ENCODE measurements at places on chromosomes 11 and 22. TPM values are rescaled to one million over a fixed set of nuclear protein-coding genes. Genes with fewer than 3 reads are reported as not detected.

- no peak for DNase-seq
These were observed 8.2 kb downstream of the SESN3 start for GRCh38 chr11:95222817-95223216.

GRCh38 chr11:73597336-73597955 lies 466 bp downstream of the FAM168A start:
- peak; percentile 9 for DNase-seq

DNA sequence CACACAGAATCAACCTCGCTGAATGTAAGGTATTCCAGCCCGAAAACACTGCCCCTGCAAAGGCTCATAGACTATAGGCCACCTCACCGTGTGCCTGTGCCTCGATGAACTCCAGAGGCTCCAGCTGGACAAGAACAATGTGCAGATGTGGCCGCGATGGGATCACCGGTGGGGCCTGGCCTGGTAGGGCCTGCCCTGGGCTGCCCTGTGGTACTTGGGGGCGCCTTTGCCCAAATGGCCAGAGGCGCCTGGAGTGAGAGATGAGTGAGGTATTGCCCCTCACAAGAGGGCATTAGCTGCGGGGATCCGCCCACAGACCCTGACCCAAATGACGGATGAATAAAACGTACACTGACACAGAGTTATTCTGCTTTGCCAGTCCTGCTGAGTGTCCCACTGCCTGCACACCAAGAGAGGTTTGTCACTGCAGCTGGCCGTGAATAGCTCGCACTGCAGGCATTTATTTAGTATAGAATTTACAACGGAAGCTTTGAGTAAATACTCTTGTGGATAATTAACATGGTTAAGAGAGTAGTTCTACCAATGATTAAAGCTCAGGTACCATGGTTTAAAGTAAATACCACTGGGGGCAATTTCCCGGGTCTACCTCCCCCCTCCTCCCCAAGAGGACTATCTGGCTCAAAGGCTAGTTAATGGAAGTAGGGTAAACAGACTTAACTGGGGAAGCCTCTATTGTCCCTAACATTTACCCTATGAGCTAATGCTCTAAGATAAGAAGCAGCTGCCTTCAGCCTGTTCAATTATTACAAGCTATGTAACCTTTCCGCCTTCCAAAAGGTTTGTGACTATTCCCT lies 101.1 kb upstream of the IGLL5 start:
- DNase-seq, result no peak

- peak; percentile 38 for DNase-seq
These were observed 451 bp upstream of the HDHD5 start for GRCh38 chr22:17159504-17159951.

DNA sequence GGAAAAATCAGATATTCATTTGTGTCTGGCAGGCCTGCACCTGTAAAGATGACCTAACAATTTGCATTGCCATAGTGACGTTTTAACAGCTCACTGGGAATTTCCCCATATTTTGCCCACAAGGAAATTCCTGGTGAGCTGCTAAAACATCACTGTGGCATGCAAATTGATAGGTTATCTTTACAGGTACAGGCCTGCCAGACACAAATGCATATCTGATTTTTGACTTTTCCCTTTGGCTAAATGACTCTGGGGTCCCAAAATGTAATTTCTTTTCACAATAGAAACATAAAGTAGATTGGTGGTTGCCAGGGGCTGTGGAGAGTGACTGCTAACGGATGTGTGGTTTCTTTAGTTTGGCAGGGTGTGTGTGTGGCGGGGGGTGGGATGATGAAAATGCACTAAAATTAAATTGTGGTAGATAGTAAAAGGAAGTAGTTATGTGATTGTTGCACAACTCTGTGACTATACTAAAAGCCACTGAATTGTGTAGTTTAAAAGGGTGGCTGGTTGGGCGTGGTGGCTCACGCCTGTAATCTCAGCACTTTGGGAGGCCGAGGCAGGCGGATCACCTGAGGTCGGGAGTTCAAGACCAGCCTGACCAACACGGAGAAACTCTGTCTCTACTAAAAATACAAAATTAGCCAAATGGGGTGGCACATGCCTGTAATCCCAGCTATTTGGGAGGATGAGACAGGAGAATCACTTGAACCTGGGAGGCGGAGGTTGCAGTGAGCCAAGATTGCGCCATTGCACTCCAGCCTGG lies 18.5 kb upstream of the FEZ1 start:
- no peak for DNase-seq

DNA sequence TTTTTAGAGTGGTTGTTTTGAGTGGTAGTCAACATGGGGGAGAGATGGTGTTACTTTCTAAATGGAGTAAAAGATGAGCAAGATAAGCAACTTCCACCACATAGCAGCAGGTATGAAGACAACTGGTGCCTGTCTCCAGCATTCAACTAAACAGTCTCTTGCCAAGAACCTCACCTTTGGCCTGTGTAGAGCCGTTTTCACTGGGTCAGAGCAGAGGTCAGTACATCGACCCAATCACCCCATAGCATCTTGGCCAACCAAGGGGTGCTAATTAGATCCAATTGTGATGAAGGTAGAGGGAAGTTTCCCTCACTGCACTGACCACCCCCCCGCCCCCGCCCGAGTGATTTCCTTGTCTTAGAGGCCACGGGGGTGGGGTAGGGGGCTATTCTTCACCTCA lies 188.2 kb downstream of the BLID start:
- no peak for DNase-seq

GRCh38 chr11:70480711-70481110 lies 82.4 kb downstream of the CTTN start:
- no peak for DNase-seq

- DNase-seq, result peak; percentile 8
These were observed 2.6 kb downstream of the OR51G2 start for GRCh38 chr11:4916581-4916980.

GRCh38 chr11:35066783-35067423 lies 72.1 kb upstream of the CD44 start:
- DNase-seq, result no peak

DNA sequence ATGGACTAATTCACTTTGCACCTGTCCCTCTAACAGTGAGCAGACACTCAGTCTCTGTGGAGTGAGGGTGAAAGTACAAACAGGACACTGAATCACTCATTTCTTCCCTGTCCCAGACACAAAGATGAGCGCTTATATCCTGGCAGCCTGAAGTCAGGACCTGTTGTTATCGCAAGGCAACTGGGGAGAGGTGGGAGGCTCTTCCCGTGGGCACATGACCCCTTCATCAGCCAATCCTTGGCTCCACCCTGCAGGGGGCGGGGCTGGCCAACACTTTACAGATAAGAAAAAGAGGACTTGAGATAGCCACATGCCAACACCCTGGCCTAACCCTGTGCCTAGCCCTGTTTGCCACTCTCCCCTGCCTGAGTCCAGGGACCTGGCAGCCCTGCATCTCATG lies 29.5 kb upstream of the TESMIN start:
- DNase-seq, result no peak

GRCh38 chr22:18130699-18131429 lies 19.1 kb upstream of the USP18 start:
- DNase-seq, result no peak

- peak; percentile 59 for DNase-seq
These were observed 1.1 kb upstream of the CD248 start for GRCh38 chr11:66317723-66318599.

DNA sequence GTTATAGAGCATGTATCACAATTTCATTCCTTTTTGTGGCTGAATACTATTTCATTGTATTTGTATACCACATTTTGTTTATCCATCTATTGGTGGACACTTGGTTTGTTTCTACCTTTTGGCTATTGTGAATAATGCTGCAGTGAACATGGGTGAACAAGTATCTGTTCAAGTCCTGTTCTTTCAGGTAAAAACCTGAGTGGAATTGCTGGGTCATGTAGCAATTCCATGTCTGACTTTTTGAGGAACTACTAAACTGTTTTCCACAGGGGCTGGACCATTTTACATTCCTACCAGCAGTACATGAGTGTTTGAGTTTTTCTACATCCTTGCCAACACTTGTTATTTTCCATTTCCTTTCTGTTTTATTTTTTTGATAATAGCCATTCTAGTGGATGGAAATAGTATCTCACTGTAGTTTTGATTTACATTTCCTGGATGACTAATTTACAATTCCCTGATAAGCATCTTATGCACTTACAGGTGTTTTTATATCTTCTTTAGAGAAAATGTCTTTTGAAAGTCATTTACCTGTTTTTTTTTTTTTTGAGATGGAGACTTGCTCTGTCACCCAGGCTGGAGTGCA lies 12.2 kb downstream of the CABIN1 start:
- DNase-seq, result no peak

DNA sequence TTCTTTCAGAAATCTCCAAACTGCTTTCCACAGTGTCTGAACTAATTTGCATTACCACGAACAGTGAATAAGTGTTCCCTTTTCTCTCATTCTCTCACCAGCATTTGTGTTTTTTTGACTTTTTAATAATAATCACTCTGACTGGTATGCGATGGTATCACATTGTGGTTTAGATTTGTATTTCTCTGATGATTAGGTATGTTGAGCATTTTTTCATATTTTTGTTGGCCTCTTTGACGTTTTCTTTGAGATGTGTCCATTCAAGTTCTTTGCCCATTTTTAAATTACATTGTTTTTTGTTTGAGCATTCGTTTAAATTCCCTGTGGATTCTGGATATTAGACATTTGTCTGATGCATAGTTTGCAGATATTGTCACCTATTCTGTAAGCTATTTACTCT lies 1639.6 kb upstream of the TENM4 start:
- no peak for DNase-seq

- DNase-seq, result no peak
These were observed 22.2 kb downstream of the LARGE1 start for GRCh38 chr22:33898121-33898520.

DNA sequence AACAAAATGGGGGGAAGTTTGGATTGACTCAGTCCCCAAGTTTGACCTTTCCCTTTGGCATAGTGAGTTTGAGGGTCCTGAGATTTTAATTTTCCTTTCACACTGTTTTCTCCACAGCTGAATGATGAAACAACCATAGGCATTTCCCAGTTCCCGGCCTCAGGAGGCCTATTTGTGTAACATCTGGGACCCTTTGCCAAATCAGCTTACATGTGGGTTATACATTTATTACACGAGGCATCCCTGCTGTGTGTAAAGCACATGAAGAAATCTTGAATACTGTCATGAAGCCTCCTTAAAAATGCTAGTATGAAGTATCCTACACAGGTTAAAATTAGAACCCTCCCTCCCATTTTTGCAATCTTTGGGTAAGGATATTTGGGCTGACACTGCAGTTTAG lies 44.6 kb upstream of the SPON1 start:
- DNase-seq, result no peak

DNA sequence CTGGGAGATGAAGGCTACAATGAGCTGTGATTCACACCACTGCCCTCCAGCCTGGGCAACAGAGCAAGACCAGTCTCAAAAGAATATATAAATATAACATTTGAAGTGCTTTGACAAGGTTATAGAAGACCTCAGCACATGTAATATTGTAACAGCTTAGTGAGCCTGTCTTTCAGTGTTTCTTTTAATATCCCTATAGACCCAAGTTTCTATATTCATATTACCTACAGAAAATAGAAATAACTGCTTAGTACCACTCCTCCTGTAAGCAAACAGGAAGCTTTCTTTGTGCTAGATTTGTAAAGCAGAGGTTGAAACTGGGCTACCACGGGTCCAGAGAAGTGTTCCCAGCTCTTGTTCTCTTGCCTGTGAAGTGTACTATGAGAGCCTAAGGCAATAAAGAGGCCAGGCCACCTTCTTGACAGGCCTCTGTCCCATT lies 68.2 kb downstream of the PPP2R1B start:
- no peak for DNase-seq

DNA sequence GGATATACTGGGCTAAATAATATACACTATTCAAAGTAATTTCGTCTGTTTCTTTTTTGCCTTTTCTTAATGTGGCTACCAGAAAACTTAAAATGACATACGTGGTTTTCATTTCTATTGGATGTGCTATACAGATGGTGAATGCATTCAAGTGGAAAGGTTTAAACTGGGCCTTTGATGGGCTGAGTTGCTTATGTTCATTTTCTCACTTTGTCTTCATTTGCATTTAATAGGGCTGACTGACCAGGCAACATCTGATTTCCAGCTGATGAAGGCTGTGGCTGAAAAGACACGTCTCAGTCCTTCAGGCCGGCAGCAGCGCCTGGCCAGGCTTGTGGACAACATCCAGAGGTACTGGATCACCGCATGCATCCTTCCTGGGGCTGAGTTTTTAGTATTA lies 27.9 kb downstream of the PIWIL4 start:
- DNase-seq, result no peak

GRCh38 chr11:44305470-44306051 lies 4.4 kb downstream of the ALX4 start:
- no peak for DNase-seq

GRCh38 chr11:11038352-11038751 lies 180.5 kb upstream of the ZBED5 start:
- DNase-seq, result peak; percentile 17

GRCh38 chr11:20388096-20389055 lies 860 bp downstream of the PRMT3 start:
- no peak for DNase-seq

GRCh38 chr11:119783466-119784400 lies 54.7 kb upstream of the NECTIN1 start:
- no peak for DNase-seq

- DNase-seq, result no peak
These were observed 4.5 kb upstream of the ALKBH8 start for GRCh38 chr11:107570015-107570414.

- no peak for DNase-seq
These were observed 32.5 kb downstream of the PPP2R1B start for GRCh38 chr11:111733611-111734088.

DNA sequence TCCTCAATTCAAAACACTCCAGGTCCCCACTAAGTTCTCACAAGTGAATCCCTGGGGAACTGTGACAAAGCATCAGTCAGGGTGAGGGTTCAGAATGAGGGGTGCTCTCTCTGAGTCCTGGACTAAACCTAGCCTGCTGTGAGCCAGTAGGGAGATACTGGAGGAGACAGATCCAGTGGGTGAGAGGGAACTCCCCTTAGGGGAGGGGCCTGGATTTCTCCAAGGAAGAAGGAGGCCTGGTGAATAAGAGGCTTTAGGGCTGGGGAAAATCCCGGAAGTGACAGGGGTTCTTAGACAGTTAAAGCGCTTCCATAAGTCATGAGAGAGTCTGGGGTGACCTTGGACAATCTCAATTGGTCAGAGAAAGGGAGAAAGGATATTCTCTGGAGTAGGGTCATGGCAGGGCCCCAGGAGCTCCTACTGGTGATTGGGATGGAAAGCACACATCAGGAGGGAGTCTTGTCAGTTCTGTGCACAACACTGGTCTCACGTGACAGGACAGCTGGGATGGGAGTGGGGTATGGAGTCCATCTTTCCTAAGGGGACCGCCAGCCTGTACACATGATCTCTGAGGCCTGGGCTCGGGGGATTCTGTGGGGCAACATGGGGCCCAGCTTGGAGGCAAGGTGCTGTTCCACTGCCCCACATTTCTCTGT lies 1.5 kb downstream of the TBC1D10A start:
- DNase-seq, result no peak

LARGE2 gene
- 27.2 TPM for polyA plus RNA-seq

C1QTNF4 gene
- polyA plus RNA-seq, result 11.8 TPM

OR6T1 gene
- not detected for polyA plus RNA-seq

TRIM34 gene
- 6.7 TPM for polyA plus RNA-seq

A4GALT gene
- 22.8 TPM for polyA plus RNA-seq

ROBO4 gene
- polyA plus RNA-seq, result 19.3 TPM

OR4D5 gene
- polyA plus RNA-seq, result not detected

ANKK1 gene
- 0.33 TPM for polyA plus RNA-seq

MTNR1B gene
- polyA plus RNA-seq, result not detected

MPEG1 gene
- 7.7 TPM for polyA plus RNA-seq

RAG2 gene
- polyA plus RNA-seq, result 0.94 TPM

GGTLC3 gene
- not detected for polyA plus RNA-seq

APOBEC3G gene
- polyA plus RNA-seq, result 6.5 TPM

CREB3L1 gene
- 13.8 TPM for polyA plus RNA-seq

FGF3 gene
- polyA plus RNA-seq, result 0.10 TPM

All from renal pelvis (tissue), 12 donors.